T-helper 9 cell (primary cell): ENCODE measurements at places on chromosomes 3 and 15.

GRCh38 chr15:78763796-78764241, 47.4 kb downstream of the ADAMTS7 start:
- DNase-seq = no peak

GRCh38 chr3:116707531-116707930, 2.0 kb upstream of the TUSC7 start:
- DNase-seq = no peak

DNA sequence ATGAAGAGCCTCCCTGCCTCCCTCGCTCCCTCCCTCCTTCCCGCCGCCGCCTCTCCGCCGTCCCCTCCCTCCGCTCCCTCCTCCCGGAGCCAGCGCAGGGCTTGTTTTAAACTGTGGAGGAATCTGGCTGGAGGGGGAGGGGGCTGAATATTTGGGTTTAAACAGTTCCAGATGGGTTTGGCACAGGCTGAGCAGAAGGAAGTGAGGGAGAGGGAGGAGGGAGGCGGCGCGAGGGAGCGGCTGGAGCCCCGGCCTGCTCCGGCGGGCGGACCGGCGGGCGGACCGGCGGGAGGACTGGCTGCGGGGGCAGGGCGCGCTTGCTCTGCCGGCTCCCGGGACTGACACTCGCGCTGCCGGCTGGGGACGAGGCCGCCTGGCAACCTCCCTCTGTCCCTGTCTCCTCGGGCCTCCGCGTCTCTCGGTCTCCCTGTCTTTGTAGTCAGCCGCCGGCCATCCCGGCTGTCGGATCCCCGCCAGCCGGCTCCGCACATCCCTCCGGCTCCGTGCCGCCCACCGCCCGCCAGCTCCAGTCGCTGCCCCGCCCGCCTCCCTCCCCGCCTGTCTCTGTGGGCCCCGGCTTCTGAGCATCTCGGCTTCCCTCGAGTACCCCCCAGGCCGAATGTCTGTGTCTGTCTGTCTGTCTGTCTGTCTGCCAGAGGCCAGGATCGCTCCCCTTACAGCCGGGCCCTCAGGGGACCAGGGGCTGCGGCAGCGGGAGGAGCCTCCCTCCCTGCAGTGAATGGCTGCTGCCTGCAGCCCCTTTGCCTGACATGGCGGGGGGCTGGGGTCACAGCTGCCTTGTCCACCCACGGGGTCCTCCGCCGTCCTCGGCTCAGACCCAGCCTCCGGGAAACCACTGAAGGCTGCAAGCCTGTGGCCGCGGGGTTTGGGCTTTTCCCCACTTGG, 7.6 kb downstream of the EPHB3 start:
- DNase-seq = no peak

DNA sequence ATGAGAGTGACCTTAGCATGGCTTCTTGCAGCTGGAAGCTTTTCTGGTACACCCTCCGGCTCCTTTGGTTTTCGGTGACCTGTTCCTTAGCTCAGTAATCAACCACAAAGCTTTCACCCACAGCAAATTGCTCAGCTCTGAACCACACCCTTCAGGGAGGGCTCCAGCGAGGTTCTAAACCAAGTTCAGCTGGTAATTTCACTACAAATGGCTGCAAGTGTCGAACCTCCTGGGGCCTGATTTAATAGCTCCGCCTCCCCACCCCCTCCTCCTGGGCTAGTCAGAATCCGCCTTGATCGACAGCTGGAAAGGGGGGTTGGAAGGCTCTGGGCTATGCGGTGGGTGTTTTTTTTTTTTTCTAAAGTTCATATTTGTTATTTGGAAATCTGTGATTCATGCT, 150.9 kb upstream of the MCTP2 start:
- DNase-seq = no peak

GRCh38 chr3:194801461-194802432, 116.1 kb downstream of the FAM43A start:
- DNase-seq = no peak

DNA sequence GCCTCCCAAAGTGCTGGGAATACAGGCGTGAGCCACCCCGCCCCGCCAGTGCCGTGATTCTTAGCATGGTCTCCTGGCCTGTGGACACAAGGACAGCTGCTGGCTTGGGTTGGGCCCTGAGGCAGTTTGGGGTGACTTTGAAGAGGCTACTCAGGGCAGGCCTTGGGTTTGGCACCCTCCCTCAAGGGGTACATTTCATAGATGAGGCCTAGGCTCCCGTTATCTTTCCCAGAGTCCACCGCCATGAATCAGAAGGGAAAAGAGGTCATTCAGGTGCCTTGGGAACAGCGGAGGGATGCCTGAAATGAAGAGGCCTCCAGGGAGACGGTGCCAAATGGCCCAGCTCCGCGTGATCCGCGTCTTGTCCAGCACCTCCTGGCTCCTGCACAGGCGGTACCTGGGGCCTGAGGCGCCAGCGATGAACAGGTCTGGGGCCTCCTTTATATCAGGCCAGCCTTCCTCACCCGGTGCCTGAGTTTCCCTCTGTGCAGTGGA, 9.3 kb downstream of the GNAI2 start:
- no peak for DNase-seq

DNA sequence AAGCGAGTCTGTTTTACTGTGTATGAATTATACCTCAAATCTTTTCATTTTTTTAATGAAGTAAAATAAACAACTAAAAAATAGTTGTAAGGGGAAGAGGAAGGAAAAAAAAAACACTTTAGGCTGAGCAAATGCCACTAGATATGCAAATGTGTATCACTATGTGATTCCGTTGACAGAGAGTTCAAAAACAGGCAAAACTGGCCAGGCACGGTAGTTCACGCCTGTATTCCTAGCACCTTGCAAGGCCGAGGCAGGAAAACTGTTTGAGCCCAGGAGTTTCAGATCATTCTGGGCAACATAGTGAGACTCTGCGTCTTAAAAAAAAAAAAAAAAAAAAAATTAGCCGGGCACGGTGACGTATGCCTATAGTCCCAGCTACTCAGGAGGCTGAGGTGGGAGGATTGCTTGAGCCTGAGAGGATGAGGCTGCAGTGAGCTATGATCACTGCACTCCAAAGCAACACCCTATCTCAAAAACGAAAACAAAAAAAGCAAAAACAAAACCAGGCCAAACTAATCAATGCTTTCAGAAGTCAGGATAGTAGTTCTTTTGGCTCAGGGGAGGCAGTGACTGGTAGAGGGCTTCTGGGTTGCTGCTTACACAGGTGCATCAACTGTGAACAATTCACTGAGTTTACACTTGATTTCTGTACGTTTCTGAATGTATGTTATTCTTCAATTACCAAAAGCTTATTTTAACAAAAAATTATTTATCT, 7.4 kb downstream of the PRC1 start:
- DNase-seq = no peak

DNA sequence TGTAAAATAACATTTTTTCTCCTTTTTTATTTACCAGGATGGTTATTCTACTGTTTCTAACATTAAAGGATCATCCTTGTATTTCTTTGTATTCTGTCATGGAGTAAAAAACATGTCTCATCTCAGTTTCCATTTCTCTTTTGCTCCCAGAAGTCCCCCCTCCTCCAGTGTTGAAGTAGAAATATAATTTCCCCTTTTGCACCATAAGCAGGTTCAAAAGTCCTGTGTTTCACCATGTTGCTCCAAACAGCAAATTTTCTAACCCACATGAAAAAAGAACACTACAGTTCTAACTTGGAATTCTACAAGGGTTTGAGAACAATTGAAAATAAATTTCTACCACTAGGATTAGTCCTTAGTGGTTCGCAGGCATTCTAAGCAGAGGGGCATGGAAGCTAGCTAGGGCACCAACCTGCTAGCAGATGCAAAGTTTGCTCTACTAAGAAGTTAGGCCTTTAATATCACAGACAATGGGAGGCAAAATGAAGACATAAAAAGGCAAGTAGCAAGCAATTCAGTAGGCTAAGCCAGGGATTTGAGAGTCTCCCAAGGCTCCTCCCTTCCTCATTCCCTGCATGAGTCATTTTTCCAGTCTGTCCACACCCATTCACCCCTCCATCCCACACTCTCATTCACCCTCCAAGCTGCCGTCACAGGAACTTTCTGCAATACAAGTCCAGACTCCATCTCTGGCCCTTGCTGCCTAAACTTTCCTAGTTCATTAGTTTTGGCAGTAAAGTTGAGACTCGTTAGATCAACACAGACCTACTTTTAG, 2.3 kb upstream of the MBNL1 start:
- DNase-seq = no peak

DNA sequence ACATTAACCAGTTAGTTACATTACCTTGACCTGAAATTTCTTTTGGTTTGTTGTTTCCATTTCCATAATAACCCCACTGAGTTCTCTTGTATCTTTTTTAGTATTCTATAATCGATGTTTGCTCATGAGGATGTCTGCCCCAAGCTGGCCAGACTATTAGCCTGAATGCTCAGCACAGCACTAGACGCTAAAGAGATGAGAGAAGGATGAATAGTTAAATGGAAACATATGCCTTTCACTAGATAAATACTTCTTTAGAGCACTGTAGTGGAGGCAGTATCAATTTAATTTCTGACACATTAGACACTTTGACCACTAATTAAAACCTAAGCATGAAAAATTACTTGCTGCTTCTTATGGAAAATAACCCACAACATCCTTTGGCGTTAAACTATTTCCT, 654.9 kb upstream of the KCNMB2 start:
- no peak for DNase-seq

DNA sequence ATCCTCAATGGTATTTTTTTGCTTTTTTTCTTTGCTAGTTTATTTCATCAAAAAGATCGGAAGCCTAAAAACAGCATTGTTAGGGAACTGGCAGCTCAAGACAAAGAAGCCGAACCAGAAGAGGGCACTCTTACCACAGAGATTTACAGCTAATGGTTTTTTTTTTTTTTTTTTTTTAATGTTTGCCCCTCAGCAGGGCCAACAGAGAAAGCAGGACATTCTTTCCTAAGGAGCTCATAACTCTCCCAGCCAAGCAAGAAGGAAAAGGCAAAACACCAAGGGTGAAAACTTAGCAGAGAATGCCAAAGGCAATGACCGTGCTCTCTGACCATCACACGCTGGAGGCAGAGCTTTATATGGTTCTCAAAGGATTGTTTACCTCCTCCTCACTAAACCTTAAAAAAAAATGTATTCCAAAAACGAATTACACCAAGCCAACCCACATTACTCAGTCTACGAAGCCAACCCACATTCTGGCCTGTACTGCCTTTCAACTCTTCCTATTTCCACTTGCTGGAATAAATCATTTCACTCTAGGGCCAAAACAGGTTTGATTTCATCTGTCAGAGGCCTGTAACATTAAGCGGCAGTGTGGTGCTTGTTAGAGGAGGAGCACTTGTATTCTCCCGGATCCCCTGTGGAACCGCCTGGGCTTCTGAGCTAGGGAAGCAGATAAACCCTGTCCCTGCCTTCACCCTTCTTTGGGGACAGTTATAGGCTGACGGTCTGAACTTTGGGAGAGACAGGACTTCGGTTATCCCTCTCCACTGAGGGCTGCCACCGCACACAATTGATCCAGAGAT, 35.6 kb upstream of the GYG1 start:
- DNase-seq = no peak

DNA sequence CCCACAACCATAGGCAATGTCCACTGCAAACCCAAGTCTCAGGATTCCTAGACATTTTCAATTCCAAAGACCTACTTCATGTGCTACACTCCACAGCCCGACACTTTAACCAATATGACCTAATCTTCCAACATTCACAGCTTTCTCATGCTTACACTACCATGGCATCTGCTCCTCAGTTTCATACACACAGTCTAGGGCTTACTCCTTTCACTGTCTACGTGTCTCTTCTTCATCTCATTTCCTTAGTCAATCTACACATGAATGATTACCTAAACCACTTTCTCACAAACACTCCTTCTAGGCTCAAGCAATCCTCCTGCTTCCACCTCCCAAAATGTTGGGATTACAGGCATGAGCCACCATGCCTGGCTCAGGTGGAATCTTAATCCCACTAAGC, 106.3 kb downstream of the STAG1 start:
- no peak for DNase-seq

DNA sequence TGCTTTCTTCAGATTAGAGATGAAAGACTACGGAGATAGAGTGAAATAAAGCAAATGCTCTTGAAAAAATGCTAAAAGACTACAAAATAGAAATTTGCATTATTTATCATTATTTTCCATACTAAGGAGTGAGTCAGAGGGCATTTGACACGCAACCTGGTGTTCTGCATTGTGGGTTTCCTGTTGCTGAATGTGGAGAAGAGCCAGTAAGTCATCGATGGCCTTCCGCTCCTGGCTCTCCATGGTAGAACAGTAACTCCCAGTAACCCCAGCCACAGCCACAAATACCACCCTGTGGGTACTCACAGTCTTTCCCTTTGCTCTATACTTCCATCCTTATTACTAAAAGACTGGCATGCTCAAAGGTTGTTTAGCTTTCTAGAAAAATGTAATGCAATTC, 61.5 kb downstream of the CGGBP1 start:
- DNase-seq = peak; percentile 7

DNA sequence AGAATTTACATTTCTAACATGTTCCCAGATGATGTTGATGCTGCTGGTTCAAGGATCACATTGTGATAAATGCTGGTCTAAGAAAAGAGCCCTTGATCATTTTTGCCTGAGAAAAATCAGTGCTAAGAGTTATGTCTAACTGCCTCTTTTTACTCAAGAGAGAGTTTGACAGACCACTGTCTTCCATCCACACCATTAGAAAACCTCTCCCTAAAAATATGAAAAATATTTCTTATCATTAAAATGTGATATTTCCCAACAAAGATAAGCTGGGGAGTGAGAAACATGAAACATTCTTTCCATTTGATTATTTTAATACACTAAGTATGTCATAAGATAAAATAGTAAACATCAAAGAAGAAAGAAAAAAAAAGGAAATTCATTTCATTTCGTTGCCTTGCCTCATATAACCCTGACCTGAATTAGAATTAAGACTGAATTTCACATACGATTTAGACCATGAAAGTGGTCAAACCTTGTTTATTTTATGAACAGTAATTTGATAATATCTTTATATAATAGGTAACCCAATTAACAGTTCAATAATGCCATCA, 471.8 kb upstream of the ARHGEF26 start:
- DNase-seq = no peak

DNA sequence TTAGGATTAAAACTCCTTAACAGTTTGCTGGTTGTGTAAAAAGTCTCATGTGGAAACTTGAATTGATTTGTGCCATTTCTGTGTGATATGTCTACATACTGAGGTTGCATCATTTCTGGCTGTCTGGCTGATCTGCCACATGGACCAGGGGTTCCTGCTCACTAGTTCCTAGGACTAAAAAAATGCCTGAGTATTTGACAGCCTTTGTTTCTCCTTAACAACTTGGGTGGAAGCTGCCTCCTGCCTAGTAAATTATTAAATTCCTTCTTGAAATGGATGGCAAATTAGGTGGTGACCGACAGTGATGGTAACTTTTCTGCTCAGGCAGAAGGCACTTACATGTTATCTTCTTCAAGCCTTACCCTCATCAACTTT, 226.9 kb upstream of the MRPL3 start:
- DNase-seq = no peak

GRCh38 chr3:115084686-115085085, 62.4 kb downstream of the ZBTB20 start:
- DNase-seq = no peak

GRCh38 chr3:138371070-138371965, 22.9 kb downstream of the MRAS start:
- no peak for DNase-seq

- DNase-seq = no peak
Measured at GRCh38 chr15:85718271-85718971, 76.3 kb downstream of the KLHL25 start.
